ENCODE measurements at places on chromosomes 5 and 9.

GRCh38 chr9:36803961-36804360, 230.1 kb downstream of the PAX5 start:
- no peak for DNase-seq

GRCh38 chr5:99129768-99130501, 201.1 kb upstream of the CHD1 start:
- DNase-seq, result no peak

DNA sequence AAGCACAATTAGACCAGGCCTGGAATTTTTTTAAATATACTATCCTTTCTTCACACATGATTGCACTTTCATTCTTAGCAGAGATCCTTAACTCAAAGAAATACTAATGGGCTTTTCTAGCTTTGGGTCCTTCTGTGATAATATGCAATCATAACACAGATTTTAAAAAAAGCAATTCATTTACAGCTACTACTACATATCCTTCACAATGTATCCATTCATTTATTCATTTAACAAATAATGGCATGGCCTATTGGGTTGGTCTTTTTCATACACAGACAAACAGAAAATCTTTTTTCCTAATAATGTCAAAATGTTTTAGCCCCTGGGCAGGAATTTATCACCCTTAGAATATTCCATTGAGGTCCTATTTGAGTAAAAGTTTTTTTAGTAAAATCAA, 47.0 kb downstream of the SAXO1 start:
- no peak for DNase-seq

GRCh38 chr5:96636594-96636993, 25.6 kb upstream of the CAST start:
- DNase-seq, result no peak

DNA sequence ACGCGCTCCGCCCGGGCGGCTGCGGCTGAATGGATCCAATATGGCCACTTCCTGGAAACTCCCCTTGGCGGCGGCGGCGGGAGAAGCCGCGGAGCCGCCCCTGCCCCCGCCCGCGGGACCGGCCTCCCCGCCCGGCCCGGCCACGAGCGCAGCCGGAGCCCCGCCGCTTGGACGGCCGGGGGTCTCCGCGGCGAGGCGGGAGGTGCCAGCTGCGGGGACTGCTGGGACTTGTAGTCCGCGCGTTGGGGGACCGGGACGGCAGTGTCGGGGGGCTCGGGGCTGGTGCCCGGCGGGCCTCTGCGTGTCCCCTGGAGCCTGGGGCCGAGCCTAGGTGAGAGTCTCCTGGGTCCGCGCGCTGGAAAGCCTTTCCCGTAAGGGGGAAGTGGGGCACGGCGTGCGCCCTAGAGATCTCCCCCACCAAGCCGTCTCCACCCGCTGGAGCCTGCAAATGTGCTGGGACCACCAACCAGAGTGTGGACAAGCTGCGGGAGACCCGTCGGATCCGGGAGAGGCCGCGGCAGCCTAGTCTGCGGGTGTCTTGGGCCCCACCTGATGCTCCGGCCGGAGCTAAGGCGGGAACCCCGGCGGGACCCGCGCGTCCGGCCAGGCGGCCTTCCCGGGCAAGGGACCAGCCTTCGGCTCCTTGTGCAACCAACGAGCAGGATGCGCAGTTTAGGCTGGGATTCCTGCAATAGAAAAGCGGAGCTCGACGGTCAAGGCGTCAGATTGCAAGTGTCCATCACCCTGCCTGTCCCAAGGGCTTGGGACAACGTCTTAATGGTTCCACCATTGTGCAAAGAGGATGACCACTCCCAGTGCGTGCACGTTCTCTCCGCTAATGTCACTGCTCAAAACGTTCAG, at the start of gene SEPTIN8:
SEPTIN8 (minus strand) TSS at position 31 of the 861 bp plus-strand sequence. CDS start 102 bp downstream, outside the sequence.
- no peak for DNase-seq

GRCh38 chr5:177077335-177077734, 9.4 kb upstream of the FGFR4 start:
- no peak for DNase-seq

- no peak for DNase-seq
Measured at GRCh38 chr9:129682381-129682780, 16.9 kb downstream of the PRRX2 start.

DNA sequence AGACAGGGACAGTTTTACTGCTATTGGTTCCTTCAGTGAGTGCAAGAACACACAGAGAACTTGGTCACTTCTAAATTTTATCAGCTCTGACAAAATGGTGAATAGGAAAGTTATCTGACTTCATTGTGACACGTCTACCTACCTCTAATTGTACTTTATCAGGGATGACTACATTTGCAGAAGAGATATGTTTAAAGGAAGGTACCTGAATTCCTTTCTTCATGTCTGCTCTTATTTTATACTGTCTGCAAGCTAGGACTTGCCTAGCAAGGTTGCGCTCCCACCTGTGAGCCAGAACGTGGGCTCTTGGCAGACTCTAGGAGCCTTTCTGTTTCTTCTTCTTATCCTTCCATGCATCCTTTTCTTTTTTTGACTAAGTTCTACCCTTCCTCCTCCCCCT, 1.6 kb downstream of the SLC27A6 start:
- DNase-seq, result no peak

GRCh38 chr5:66142417-66142816, 1.7 kb upstream of the SREK1 start:
- DNase-seq, result no peak

GRCh38 chr9:133825555-133826218, 87.5 kb upstream of the SARDH start:
- no peak for DNase-seq

- DNase-seq, result no peak
Measured at GRCh38 chr5:96124589-96124988, 162.9 kb upstream of the ELL2 start.

DNA sequence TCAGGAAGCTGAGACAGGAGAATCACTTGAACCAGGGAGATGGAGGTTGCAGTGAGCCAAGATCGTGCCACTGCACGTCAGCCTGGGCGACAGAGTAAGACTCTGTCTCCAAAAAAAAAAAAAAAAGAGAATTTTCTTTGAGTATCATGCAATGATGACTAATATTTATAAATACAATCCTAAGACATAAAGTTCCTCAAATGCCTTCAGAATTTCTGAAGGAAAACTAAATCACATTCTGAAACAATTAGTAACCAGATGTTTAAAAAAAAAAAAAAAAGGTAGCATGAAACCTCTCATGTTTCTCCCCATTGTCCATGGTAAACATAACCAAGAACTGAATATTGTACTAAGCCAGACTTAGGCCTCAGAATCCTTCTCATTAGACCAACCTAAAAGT, 23.1 kb downstream of the MLLT3 start:
- DNase-seq, result no peak

GRCh38 chr5:157574456-157575380, 857 bp downstream of the ADAM19 start:
- no peak for DNase-seq

GRCh38 chr9:7289773-7290172, 509.8 kb downstream of the DMAC1 start:
- DNase-seq, result no peak

GRCh38 chr9:106450549-106450948, 412.4 kb upstream of the ZNF462 start:
- no peak for DNase-seq

- no peak for DNase-seq
Measured at GRCh38 chr5:134097211-134097749, 17.2 kb upstream of the TCF7 start.

DNA sequence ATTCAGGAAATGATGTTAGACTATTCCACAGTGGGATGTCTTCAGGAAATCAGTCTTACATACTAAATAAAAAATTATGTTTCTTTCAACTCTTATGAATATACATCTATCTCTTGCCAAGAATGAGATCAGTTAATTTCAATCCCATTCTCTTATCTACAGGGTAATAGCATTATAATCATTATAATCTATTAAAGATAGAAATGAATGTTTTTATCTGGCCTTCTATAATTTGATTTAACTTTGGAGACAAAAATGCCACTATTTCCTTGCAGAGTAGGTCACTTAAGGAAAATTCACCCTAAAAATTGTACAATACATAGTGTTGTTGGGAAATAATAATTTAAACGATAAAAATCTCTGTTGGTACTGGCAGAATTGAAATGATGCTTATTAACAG, 96.4 kb downstream of the HOMER1 start:
- DNase-seq, result no peak

DNA sequence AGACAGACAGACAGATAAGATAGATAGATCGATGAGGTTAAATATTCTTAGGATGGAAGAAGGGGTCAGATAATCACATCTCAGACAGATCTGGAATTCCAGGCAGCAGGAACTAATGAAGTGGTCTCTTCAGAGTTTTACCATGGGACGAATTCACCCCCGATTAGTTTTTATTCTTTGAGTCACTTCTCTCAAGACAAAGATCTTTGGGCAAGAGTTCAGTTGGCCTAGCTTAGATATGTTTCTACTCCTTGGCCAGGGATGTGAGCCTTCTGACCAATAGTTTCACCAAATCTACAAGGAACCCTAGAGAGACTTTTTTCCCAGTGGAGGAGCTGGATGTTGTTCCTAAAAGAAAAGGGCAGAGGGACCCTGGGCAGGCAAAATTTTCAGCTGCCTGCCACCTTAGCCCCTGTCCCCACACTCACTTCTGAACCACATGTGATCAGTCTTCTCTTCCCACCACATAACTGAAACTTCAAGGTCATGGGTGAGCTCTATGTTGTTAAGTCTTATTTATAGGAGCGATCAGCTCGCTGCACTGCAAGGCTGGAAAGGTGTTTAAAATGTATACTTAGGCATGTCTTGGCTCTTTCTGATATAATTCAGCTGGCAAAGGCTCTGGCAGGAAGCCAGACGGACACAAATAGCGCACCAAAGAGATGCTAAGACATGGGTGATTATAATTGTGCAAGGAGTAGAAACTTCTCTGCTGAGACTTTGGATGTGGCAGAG, 132.9 kb downstream of the PALM2AKAP2 start:
- DNase-seq, result no peak

DNA sequence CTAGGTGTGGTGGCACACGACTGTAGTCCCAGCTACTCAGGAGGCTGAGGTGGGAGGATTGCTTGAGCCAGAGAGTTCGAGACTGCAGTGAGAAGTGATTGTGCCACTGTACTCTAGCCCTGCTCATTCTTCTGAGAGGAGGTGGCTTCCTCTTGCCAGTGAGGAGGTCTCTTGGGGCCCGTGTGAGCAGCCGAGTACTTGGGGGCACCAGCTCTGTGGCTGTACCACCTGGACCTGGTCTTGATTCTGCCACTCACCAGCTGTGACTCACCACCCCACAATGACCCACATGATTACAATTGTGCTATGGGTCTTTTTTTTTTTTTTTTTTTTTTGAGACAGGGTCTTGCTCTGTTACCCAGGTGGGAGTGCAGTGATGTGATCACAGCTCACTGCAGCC, 18.0 kb upstream of the CRB2 start:
- DNase-seq, result no peak

DNA sequence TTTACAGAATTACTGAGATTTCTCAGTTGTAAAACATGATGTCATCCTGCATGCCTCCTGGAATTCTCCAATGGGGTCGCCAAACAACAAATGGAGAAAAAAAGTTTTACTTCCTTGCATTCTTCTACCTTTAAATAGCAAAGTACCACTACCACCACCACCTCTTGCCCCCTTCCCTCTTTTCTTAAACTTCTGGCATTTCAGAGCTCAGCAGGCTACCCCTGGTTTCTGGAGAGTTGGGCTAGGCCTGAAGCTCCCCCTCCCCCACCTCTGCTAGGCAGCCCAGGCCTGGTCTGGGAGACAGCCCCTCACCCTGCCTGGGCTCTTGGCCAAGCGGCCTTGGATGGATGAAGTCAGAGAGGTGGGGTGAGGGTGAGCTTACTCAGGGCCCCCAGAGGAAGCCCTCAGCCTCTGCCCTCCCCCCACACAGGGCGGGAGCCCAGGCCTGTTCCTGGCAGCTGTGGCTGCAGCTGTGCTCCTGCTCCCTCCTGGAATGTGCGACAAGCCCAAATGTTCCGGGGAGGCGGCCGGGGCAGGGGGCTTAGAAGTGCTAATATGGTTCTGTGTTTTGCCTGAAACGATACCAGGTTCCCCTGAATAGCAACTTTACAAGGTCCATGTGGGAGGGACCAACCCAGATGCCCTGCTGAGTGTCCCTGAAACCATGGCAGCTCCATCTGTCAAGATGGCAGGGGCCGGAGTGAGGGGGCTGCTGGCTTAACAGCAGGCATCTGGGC, 6.0 kb upstream of the CCIN start:
- DNase-seq, result no peak

DNA sequence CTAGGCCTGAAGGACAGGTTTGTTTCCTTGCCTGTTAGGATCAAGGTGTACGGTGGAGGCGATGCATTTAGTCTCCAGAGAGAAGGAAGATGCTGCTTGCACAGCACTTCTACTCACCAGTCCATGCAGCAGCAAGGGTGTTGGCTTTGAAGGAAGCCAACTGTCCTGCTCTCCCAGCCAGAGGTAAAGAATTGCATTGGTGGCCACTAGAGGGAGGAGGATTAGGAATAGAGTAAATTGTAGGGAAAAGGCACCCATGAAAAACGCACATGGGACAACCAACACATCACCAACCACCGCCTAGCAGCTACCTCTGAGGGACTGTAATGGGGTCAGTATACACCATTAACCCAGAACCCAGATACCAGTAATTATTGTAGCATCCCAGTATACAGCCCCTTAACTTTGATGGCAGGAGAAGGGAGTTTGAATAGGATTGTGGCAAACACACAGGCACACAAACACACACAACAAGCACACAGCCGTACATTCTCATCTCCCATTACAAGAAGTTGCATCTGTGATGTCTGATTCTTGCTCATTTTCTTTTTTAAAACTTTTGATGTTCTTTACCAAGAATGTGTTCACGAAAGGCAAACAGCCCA, 267.7 kb downstream of the ADAMTS6 start:
- no peak for DNase-seq

GRCh38 chr5:82817897-82818676, 259.1 kb downstream of the TMEM167A start:
- DNase-seq, result no peak

- no peak for DNase-seq
Measured at GRCh38 chr5:4941957-4942830, 197.9 kb upstream of the ADAMTS16 start.

DNA sequence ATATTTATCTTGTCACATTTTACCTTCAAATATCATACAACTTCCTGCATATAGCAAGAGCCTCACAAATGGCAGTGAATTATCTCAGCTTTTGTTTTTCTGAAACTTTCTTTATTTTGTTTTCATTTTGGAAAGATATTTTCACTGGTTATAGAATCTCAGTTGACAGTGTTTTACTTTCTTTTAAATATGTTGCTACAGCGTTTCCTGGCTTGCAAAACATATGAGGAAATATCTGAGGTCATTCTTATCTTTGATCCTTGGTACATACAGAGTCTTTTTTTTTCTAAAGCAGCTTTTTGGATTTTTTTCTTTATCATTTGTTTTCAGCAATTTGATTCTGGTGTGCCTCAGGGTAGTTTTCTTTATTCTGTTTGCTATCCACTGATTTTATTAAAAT, 77.6 kb upstream of the CEP78 start:
- no peak for DNase-seq

Measured in esophagus squamous epithelium (tissue), 5 donors.